ENCODE measurements at places on chromosomes 1 and 21.
A peak's percentile ranks its signal among the peaks of the same experiment; 100 is the strongest.

DNA sequence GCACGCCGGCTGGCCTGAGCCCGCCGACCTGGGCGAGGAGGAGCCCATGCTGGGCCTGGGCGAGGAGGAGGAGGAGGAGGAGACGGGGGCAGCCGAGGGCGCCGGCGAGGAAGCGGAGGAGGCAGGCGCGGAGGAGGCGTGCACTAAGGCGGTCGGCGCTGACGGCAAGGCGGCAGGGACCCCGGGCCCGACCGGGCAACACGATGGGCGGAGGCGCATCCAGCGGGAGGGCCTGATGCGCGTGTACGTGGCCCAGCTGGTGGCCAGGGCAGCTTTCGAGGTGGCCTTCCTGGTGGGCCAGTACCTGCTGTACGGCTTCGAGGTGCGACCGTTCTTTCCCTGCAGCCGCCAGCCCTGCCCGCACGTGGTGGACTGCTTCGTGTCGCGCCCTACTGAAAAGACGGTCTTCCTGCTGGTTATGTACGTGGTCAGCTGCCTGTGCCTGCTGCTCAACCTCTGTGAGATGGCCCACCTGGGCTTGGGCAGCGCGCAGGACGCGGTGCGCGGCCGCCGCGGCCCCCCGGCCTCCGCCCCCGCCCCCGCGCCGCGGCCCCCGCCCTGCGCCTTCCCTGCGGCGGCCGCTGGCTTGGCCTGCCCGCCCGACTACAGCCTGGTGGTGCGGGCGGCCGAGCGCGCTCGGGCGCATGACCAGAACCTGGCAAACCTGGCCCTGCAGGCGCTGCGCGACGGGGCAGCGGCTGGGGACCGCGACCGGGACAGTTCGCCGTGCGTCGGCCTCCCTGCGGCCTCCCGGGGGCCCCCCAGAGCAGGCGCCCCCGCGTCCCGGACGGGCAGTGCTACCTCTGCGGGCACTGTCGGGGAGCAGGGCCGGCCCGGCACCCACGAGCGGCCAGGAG, 7.2 kb upstream of the IBA57 start:
- no peak for DNase-seq

GRCh38 chr1:90340606-90341005, 345.7 kb downstream of the ZNF326 start:
- no peak for DNase-seq

- DNase-seq, result no peak
These were observed 123.4 kb upstream of the SOD1 start for GRCh38 chr21:31536138-31536537.

DNA sequence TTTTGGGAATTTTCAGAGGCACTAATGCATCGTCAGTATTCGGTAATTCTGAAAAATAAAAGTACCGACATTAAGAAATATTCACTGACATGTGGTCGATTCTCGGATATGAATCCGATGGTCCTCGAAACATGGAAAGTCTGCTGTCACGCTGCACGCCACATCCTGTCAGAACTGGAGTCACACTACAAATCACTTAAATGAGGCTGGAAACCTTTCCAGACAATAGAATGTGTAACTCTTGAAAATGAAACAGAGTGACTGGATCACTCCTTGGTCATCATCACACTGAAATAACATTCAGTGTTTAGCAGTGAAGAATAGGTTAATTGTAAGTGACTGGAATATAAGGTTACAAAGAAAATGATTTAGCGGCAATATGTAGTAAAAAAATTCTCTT, 620.1 kb upstream of the ADAMTS5 start:
- DNase-seq, result no peak

GRCh38 chr1:85957760-85958159, 198.8 kb downstream of the COL24A1 start:
- DNase-seq, result no peak

GRCh38 chr1:65494671-65495070, 74.2 kb downstream of the LEPR start:
- DNase-seq, result no peak

- DNase-seq, result no peak
These were observed 16.4 kb upstream of the TSPEAR start for GRCh38 chr21:44727757-44728156.

DNA sequence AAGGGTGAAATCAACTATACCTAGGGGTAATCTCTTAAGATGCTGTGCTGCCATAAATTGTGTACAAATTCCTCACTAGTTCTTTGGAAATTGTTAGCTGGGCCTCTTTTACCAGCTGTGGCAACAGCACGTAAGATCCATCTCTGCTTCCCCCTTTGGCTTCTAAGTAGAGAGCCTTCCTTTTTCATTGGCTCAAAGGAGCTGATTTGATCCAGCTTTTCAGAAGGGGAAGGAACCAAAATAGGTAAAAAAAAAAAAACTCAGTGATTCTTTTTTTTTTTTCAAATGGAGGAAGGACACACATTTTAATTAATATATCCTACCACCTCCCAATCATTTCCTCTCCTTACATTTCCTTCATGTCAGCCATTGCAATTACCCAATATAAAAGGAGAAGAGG, 4.0 kb upstream of the RCAN1 start:
- no peak for DNase-seq

DNA sequence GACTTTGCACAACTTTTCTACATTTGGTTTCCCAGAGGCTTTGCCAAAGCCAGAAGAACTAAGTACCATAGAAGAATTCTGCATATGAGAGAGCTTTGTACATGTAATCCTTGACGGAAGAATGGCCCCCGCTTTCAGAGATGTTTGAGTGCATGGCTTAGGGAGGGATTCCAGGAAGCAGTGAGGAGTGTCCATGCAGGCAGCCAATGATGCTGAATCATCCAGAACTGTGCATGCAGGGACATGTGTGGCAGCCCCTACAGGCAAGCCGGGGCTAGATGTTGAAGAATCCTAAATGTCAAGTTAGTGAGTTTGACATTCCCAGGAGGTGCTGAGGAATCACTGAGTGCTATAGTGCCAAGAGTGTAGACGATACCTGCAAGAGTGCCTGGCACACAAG, 9.9 kb upstream of the HAO2 start:
- DNase-seq, result no peak

DNA sequence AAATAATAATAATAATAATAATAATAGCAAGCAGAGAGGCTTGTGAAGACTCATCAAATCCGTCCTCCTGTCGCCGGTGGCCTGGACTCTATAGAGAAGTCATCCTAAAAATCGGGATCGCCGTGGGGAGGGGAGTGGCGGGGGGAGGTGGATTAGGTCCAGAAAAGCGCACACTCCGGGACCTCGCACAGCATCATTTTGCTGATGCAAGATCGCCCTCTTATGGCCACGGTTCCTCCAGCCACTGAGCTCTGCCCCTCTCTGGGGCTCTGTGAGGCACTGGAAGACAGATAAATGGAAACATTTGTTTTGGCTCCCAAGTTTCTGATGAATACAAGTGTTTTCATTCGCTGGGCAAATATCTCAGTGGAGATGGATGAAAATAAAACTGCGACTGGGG, 612.0 kb downstream of the MATN1 start:
- DNase-seq, result peak; percentile 30

DNA sequence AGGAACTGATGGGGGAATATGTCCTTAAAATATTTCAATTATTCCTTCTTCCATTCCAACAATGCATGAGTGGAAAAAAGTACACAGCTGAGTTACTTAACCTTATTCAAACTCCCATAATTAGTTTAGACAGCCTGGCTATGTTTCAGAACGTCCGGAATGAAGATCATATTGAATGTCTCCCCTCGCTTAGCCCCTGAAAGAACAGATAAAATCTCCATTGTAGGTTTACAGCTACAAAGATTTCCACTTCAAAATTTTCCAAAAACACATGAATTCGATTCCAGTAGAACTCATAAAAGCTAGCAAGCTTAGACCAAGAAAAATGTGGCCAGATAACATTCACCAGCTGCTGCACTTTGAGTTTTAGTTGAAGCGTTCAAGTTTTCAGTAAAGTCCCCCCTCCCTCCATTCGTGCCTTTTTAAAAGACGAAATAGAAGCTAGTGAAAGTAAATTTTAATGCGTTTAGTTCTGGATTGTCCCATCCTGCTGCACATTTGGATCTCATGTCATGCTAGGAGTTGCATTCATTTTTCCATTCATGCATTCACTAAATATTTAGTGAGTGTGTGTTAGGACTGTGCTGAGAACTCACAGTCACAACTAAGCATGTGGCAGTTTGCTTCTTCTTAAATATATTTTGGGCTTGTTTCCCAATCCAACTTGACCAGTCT, 29.4 kb upstream of the SSX2IP start:
- DNase-seq, result no peak

DNA sequence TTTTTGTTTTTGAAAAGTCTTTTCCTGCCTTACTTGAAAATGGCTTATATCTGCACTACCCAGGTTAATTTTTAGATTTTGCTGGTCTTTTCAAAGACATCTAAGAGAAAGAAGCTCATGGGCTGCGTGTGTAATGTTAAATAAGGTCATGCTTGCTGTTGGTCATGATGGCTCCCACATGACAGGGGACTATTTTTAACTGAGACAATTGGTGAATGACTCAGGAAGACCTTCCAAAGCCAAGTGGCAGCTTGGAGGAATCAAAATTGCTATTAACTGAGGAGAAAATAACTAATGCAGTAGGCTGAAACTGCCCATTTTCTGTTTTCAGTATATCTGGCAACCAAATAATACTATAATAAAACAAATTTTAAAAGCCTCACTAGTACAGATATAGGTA, 117.1 kb upstream of the SPAG17 start:
- DNase-seq, result no peak

- no peak for DNase-seq
These were observed 33.1 kb upstream of the SAMD11 start for GRCh38 chr1:890661-891060.

DNA sequence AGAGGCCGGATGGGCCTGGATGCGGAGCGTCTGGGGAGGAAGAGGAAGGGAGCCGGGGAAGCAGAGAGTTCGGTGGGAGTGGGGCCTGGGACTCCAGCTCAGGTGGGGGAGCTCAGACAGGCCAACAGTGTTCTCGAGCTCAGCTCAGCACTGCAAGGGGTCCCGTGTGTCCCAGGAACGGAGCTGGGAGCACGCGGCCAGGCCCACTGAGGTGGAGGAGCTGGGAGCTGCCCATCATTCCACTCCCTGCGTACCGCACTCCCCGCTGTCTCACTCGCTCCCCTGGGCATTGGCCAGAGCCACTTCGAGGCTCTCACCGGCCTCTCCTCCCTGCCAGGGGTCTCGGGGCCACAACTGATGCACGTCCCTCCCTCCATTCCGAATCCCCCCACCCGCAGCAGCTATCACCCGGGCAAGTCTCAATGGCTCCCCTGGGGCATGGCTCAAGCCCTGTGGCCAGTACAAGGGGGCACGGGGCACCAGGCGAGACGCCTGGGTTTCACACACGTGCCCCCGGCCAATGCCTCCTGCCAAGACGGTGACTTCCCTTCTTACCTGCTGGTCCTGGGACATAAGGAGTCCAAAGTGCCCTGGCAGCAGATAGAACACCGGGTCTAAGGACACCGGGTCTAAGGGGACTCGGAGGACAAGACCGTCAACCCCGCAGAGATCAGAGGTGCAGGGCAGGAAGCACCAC, 30.3 kb upstream of the COL6A2 start:
- DNase-seq, result no peak

GRCh38 chr1:14334336-14335176, 263.9 kb upstream of the KAZN start:
- DNase-seq, result no peak

All from anterior cingulate cortex (tissue), 58 donors.